ENCODE measurements at places on chromosomes 11 and 22.

GRCh38 chr22:25777870-25778269 is 35.9 kb downstream of the MYO18B start:
- no peak for DNase-seq

GRCh38 chr11:82733444-82734119 is at the start of gene FAM181B:
TSS of gene FAM181B (minus strand) at chr11:82733864. CDS start at chr11:82733729, 135 bp downstream.
- no peak for DNase-seq

- no peak for DNase-seq
Measured at GRCh38 chr11:46270684-46271083, 6.8 kb upstream of the CREB3L1 start.

DNA sequence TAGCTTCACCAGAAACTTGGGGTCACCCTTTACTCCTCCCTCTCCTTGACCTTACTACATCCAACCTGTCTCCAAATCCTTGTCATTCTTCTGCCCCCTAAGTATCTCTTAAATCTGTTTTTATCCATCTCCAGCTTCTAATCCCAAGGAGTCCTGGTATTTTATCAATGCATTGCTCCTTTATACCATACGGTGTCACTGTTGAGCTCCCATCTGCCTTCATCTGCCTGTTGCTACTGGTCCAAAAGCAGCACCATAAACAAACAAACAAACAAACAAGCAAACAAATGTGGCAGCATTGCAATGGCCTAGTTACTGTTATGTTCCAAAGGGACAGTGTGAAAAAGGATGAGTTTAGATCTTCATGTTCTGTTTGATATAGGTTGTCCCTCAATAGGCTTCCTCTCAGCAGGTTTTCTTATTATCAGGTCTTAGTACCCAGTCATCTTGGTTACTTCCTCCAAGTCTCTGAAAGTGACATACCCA is 34.2 kb downstream of the DNHD1 start:
- DNase-seq, result no peak

- DNase-seq, result no peak
Measured at GRCh38 chr11:94796863-94797262, 28.7 kb downstream of the AMOTL1 start.

DNA sequence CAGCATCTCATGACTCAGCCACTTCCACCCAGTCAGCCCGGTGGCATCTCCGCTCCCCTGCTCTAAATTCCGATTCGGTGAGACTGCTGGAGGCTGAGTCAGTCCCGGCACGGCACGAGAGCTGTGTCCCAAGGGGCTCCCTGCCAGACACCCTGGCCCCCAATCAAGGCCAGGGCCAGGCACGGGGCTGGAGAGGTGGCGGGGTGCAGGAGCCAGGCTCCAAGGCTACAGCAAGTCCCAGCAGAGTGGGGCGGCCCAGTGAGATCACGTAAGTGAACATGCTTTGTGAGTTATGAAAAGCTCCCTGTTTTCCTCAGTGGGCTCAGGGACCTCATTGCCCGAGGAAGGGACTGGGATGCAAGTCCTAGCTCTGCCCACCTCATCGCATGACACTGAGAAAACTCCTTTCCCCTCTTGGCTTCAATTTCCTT is 3.0 kb downstream of the C11orf68 start:
- no peak for DNase-seq

- no peak for DNase-seq
Measured at GRCh38 chr11:29127461-29127860, 889.4 kb downstream of the KCNA4 start.

- no peak for DNase-seq
Measured at GRCh38 chr11:122517403-122518379, 137.8 kb upstream of the UBASH3B start.

DNA sequence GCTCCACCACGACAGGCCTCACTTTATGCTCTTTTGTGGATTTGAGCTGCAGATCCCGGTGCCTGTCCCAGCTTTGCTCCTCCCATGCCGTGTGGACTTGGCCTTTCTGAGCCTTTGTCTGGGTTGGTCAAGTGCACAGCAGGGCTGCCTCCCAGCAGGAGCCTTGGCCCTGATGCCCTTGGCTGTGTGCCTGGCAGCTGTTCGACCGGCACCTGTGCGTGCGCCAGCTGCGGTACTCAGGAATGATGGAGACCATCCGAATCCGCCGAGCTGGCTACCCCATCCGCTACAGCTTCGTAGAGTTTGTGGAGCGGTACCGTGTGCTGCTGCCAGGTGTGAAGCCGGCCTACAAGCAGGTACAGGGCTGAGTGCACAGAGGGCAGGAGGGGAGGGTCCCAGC is 46.5 kb downstream of the MYO7A start:
- DNase-seq, result no peak

DNA sequence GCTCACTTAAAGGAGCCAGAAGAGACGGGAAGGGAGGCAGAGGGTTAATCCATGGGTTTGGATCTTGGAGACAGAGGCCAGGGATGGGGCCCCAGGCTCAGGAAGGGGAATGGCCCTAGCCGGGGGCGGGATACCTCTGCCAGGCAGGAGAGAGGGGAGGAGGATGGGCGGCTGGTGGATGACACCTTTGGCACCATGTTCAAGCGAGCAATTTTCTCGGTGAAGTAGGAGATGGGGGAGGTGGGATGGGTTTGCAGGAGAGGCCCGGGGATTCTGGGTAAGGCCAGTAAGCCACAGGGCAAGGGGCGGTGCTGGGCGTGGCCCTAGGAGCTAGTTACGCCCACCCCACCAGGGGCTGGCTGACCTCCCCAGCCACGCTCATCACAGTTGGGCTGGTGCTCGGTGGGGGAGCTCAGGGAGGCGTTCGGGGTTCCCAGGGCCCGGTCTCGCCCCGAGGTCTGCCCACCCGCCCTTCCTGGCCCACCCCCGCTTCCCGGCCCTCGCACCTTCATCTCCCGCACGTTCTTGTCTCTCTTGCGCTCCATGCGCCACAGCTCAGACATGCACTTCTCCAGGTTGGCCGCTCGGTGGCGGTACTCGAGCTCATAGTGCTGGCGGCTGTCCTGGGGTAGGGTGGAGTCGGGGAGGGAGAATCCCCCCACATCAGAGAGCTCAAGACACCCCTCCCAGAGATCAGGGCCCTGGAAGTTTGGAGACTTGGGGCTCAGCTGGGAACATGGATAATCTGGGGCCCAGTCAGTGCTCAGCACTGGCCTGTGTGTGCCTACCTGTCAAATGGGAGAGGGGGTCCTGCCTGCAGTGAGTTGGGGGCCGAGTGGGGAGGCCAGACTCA is 12.7 kb downstream of the BAIAP2L2 start:
- DNase-seq, result no peak

DNA sequence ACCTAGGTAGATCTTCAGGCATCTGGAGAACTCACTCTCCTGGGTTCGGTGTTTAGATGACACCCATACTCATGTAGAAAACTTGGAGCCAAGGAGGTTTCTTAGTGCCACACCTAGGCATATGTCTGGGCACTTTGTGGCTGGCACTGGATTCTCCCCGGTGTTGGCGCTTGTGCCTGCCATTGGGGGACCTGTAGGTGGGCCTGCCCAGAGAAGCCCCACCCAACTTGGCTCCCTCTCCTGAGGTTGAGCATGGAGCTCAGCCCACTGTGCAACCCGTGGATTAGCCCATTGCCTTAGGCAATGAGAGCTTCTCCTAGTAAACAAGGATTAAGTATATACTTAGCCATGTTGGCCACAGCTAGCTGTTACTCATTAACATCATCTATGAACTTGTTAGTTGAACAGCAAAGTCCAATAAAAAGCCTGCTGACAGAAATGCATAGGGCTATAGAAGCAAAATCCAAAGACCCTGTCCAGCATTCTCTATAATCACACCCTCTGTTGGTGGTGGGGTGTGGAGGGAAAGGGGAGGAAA is 335.5 kb upstream of the CHORDC1 start:
- DNase-seq, result no peak

- DNase-seq, result no peak
Measured at GRCh38 chr22:43174941-43175531, 11.9 kb downstream of the TTLL12 start.

DNA sequence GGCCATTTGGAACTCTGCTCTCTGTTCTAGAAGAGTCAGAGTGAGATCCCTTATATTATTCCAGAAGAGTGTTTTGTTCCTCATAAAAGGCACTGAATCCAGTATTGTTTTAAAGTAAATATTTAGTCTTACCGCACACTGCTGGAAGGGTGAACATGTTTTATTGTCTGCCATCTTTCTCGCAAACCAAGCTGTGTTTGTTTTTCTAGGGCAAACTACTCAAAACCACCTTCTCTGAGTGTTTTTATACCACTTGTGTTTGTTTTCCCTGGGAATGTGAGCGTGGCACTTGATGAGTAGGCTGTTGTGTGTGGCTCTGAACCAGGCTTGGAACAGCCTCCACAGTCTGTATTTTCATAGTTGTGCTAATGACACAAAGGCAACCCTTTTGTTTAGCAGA is 89.8 kb downstream of the DBX1 start:
- DNase-seq, result no peak

DNA sequence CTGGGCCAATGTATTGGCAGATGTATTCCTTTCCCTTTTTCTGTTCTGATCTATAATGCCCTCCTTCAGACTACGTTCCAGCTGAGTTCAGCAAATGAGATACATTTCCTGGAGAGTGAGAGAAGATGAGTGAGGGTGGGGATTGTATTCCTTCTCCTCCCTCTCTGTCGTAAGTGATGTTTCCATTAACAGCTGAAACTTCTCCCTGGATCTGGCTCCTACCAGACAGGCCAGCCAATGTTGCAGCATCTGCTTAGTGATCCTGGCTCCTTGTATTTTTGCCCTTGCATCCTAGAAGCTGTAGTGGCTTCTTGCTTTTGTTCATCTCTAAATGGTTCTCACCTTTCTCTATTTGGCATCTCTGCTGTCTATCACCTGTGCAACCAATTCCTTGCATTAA is 48.2 kb upstream of the MTMR2 start:
- no peak for DNase-seq

GRCh38 chr11:60914633-60915247 is 782 bp downstream of the TMEM109 start:
- no peak for DNase-seq

DNA sequence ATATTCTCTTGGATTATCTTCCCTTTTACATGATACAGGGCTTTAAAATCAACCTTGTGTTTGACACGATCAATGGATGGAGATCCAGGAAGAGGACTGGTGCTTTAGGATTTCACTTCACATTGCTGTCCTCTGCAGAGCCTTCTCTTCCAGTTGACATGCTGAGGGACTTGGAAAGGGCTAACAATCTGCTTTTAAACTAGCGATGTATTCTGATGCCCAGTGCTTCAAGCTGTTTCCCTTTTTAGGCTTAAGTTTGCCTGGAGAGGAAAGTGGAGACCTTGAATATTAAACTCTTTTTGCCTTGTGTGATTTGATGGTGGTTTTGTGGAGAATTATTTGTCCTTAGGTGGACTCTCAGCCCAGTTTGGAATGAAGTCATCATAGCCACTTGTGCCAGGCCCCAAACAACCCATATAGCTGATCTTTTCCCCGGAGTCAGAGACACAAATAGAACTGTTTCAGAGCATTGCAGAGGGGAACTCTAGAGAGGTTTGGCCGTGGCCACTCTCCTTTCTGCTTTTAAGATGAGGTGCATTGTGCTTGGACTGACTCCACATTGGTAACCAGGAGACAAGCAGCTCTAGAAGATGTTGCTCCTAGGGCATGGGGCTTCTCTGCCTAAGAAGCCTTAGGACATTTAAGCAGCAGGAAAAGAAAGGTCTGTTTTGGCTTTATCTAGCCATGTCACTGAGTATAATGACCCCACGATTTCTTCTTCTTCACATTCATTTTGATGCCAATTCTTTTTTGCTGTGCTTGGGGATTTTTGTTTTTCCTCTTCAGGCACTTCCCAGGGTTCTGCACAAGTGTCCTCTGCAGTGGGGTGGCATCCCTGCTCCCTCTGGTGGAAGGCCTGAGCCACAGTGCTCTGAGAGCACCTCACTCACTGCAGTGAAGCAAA is 152.8 kb downstream of the NCAM1 start:
- no peak for DNase-seq

DNA sequence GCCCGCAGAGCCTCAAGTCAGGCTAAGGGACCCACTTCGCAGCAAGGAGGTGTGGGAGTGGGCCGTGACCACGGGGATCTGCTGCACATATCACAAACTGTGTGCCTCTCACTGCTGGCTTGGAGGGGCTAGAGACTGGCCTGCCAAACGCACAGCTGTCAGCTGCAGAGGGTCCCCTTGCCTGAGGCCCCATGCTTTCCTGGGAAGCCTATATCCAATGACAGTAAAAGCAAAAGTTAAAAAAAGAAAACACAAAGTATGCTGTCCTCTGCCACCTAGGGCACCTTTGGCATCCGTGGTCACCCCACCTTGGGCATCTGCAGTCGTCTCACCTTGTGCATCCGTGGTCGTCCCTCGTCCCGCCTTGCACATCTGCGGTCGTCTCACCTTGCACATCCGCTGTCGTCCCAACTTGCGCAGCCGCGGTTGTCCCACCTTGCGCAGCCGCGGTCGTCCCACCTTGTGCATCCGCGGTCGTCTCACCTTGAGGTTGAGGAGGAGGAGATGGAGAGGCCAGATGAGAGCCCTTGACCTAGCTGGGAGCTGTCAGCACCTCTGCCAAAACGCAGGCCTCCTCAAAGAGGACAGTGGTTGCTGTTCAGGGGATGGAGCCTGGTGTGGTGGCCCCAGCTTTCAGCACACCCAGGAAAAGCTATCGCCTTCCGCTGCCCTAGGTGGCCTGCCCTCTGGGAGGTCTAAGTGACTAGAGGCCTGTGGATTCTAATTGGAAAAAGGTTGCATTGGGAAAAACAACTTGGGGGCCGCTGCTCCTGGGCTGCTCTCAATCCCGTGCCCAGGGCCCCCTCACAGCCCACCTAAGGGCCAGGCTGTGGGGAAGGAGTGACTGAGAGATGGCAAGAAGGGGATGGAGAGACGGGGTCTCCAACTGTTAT is 90.5 kb downstream of the MYEOV start:
- DNase-seq, result no peak

DNA sequence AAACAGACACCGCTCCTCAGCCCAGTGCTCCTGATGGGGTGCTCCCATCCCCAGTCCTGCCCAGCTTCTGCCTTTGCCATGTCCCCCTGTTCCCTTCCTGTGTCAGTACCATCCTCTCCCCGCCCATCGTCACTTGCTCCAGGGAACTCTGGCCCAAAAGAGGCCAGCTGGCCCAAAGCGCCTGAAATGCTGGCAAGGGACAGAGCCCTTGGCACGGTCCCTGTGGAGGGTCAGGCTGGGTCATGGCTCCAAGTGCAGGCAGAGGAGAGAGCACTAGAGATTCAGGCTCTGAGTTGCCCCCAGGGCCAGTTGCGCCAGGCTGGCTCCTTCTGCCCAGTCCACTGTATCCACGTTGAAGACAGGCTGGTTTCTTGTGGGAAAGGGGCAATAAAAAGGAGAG is 8.4 kb upstream of the HDHD5 start:
- no peak for DNase-seq

Measured in cortex of kidney (tissue), 1 donor.